Stimulated activated CD4-positive, alpha-beta T cell treated with anti-CD3 and anti-CD28 coated beads, Interleukin-1b, Interleukin-23, amount 100 ng/mL, for 1 hour (primary cell): ENCODE measurements at places on chromosomes 2 and 18.

- no peak for DNase-seq
Measured at GRCh38 chr2:200042944-200043343, 87.6 kb downstream of the MAIP1 start.

DNA sequence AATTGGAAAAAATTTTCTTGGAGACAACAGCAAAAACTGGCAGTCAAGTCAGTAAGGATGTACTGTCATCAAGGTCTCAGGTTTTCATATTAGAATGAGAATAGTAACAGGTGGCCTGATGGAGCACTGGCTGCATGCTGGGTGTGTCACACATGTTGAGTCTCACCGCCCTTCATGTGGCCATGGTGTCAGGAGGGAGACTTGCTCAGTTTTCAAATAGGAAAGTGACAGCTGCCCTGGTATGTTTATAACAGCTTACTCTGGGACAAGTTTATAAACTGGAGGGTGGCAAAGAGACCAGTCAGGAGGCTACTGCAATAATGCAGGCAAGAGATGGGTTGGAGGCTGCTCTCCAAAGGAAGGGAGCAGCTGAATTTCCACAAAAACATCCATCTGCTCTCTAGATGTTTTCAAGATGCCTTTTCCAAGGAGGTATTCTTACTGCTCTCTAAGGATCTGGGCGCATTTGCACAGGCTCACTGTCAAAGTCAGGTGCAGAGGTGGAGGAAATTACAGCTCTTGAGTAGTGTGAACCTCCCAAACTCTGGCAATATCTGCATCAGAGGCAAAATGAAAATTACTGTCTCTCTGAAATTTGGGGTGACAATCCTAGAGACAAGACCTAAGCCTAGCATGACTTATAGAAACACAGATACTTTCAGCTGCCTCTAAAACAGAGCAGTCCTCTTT lies 321.9 kb upstream of the RAB12 start:
- no peak for DNase-seq

DNA sequence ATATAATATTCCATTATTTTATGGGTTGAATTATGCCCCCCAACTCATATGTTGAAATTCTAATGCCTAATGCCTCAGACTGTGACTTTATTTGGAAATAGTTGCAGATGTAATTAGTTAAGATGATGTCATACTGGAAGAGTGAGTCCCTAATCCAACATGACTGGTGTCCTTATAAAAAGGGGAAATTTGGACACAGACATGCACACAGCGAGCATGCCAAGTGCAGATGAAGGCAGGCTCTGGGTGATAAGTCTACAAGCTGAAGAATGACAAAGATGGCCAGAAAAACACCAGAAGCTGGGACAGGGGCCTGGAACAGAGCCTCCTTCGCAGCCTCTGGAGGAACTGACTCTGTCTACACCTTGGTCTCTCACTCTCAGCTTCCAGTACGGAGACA lies 10.0 kb upstream of the ASAP2 start:
- no peak for DNase-seq

GRCh38 chr2:177241711-177242120 lies 22.8 kb downstream of the NFE2L2 start:
- DNase-seq, result no peak

DNA sequence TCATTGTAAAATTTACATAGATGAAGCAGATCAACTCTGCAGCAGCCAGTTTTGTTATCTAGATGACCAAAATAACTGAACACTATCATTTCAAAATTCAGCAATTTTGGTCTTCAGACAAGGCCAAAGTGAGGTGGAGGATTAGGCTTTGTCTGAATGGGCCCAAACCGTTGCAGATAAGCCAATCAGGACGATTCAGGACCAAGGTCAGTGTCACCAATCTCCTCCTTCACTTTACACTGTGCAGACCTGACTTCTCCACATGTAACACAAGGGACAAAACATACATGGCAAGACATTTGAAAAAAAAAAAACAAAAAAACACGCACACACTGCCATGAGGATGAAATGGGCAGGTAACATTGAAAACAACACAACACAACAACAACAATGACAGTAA lies 211.2 kb downstream of the NAPG start:
- no peak for DNase-seq

GRCh38 chr2:240387669-240388358 lies 47.6 kb upstream of the GPC1 start:
- DNase-seq, result no peak

DNA sequence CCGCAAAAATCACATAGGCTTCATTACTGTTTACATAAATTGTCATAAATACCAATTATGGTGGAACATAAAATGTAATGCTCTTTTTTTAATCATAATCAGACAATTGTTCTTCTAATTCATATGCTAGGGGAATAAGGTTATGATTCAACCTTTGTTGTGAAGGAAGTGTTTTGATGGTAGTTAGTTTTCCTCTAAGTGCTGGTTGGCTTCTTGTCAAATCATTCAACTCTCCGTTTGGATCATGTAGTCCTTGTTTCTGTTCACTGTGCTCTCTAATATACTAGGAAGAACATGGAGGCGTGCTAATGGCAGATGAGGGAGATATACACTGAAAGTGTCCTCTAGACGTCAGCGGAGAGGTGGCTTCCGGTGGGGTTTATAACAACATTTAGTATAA lies 1938.0 kb upstream of the PIK3C3 start:
- no peak for DNase-seq

GRCh38 chr2:48036312-48036711 lies 130.0 kb upstream of the FBXO11 start:
- DNase-seq, result no peak

GRCh38 chr2:173831312-173832229 lies 133.6 kb downstream of the SP3 start:
- no peak for DNase-seq

DNA sequence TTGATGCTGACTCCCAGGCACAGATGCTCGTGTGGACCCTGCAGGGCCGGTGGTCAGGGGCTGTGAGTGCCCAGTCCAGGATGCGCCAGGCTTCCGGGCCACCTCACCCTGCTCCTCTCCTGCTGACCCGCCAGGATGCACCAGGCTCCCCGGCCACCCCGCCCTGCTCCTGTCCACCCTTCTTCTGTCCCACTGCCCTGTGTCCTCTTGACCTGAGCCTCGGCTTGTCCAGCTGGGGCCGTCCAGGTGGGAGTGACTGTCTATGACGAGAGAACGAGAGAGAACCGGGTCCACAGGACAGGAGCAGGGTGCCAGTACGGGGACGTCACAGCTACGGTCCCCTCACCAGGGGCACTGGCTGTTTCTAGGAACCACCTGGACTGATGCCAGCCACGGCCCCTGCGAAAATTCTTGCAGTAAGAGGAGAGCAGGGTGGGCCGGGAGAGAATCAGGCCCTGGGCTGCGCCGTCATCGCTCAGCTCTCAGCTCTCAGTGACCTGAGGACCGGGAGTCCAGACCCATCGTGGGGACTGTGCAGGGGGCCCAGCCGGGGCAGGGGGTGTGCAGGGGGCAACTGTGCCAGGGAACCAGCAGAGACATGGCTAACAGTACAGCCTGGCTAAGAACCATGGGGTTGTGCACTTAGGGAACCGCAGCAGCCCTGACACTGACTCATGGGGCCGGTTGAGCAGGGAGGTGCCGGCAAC lies 12.9 kb upstream of the NFATC1 start:
- no peak for DNase-seq
